ENCODE measurements at places on chromosomes 12 and 14.

DNA sequence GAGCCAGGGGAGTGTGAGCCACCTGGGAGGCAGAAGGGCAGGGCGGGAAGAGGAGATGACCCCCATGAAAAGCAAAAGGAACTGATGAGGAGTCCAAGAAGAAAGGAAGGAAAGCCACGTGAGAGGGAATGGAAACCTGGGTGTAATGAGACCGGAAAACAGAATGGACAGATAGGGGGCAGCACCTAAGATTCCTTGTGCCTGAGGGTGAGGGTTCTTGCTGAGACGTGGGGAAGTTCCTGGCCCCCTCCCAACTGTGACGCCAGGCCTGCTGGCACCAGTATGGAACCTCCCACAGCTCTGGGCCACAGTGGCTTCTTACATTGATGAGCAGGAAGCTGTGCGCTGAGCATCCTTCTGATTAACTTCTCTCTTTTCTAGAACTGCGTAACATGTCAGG is 30.8 kb downstream of the TTC7B start:
- no peaks in the 10 kb centered on the region for H3K4me1 ChIP-seq
- ATAC-seq: no peak
- no peak overlapping the region for H3K27ac ChIP-seq
- H3K4me3 ChIP-seq: no peak overlapping the region
- no peaks in the 10 kb centered on the region for H3K36me3 ChIP-seq
- no peaks in the 10 kb centered on the region for H3K27me3 ChIP-seq

GRCh38 chr12:106910202-106910601 is 45.5 kb upstream of the TMEM263 start:
- H3K36me3 ChIP-seq: no peaks in the 10 kb centered on the region
- ATAC-seq: peak; percentile 10

GRCh38 chr12:66899588-66899987 is 220.7 kb upstream of the GRIP1 start:
- no peak overlapping the region for H3K27ac ChIP-seq
- ATAC-seq: peak; percentile 52
- peaks cover 3% of the 10 kb centered on the region for H3K27me3 ChIP-seq
- H3K36me3 ChIP-seq: no peaks in the 10 kb centered on the region
- no peaks in the 10 kb centered on the region for H3K4me1 ChIP-seq

- no peaks in the 10 kb centered on the region for H3K36me3 ChIP-seq
- no peak for ATAC-seq
- peaks cover 7% of the 10 kb centered on the region for H3K27me3 ChIP-seq
- H3K4me3 ChIP-seq: no peak overlapping the region
- H3K4me1 ChIP-seq: no peaks in the 10 kb centered on the region
Observed at GRCh38 chr14:93714605-93715004, 73.7 kb downstream of the PRIMA1 start.

DNA sequence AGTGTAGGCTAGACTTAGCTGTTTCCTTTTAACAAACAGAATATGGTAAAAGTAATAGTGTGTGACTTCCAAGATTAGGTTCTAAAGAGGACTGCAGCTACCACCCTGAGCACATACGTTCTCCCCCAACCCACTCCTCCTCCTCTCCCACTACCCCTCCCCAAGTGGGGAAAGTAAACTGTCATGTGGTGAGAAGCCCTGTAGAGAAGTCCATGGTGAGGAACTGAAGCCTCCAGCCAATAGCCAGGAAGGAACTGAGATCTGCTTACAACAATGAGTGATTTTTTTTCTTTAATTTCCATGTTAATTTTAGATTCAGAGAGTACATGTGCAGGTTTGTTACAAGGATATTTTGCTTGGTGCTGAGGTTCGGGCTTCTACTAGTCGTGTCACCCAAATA is 57.0 kb upstream of the EGLN3 start:
- no peaks in the 10 kb centered on the region for H3K27me3 ChIP-seq
- peaks cover 10% of the 10 kb centered on the region for H3K36me3 ChIP-seq
- H3K4me3 ChIP-seq: no peak overlapping the region
- no peak for ATAC-seq
- H3K4me1 ChIP-seq: peaks cover 21% of the 10 kb centered on the region

DNA sequence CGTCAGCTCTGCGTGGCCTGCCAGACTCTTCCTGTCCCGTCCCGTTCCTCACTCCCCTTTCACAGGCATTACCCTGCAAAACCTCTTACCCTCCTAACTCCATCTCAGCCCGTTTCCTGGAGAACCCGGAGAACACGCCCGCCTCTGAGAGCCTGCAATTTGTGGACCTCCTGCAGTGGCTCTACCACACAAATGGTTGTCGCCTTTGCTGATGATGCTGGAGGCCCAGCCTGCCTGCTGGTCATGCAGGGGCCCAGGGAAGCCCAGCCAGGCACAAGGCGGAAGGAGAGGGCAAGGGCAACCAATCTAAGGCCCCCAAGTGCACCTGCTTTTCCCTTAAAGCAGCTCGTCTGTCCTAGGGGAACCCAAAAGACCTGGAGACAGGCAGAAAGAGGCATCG is 22.5 kb downstream of the RFLNA start:
- no peaks in the 10 kb centered on the region for H3K4me1 ChIP-seq
- H3K36me3 ChIP-seq: no peaks in the 10 kb centered on the region
- H3K27me3 ChIP-seq: no peaks in the 10 kb centered on the region
- H3K27ac ChIP-seq: no peak overlapping the region
- no peak for ATAC-seq

- no peaks in the 10 kb centered on the region for H3K4me1 ChIP-seq
- H3K4me3 ChIP-seq: no peak overlapping the region
- H3K27me3 ChIP-seq: no peaks in the 10 kb centered on the region
- ATAC-seq: no peak
Observed at GRCh38 chr14:25406818-25407217, 356.9 kb upstream of the STXBP6 start.

DNA sequence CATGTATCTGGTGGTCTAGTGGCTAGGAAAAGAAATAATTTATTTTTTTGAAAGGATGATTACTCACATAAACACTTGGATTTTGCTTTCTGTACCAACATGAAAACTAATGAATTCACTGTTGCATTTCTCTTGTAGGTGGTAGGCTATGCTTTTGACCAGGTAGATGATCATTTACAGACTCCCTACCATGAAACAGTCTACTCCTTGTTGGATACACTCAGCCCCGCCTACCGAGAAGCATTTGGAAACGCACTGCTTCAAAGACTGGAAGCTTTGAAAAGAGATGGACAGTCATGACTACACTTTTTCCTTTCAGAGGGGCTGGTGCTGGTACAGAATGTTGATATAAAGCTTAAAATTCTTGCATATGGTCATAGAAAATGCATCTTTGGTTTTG is 6.5 kb upstream of the AK7 start:
- ATAC-seq: no peak
- peaks cover 45% of the 10 kb centered on the region for H3K36me3 ChIP-seq
- H3K27me3 ChIP-seq: no peaks in the 10 kb centered on the region
- no peaks in the 10 kb centered on the region for H3K4me1 ChIP-seq
- no peak overlapping the region for H3K27ac ChIP-seq
- H3K4me3 ChIP-seq: no peak overlapping the region

DNA sequence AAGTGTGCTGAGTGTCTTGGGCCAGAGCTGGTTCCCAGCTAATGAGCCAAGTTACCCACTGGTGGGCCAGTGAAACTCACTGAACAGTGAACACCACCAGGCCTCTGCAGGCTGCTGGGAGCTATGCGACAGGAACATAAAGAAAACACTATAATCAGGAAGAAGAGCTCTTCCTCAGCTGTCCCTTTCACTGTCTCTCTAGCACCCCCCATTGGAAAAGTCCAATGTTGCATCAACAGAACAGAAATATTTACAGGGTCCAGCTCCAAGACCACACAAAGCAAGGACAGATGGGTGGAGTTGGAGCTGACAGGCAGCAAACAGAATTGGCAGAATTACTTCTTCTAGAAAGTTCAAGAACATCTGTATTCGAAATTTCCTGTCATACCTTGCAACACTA is 903.6 kb upstream of the TMEM132C start:
- peaks cover 4% of the 10 kb centered on the region for H3K27me3 ChIP-seq
- no peaks in the 10 kb centered on the region for H3K4me1 ChIP-seq
- no peak overlapping the region for H3K4me3 ChIP-seq
- no peaks in the 10 kb centered on the region for H3K36me3 ChIP-seq

DNA sequence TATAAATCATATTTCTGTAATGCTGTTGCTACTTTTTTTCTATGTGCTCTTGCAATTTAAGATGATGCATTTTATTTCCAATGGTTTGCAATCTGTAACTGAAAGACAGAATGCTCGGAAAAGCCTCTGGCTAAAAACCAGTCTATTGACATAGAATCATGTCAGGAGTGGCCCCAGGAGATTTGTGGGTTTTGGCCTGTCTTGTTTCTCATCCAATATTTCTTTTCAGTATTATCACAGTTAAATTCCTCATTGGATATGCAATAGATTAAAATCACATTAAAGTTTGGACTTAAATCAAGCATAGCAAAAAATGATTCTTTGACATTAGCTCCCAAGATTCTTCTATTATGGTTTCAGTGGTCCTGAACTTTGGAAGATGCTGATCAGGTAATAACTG is 19.1 kb upstream of the SLC38A2 start:
- no peak overlapping the region for H3K27ac ChIP-seq
- ATAC-seq: no peak
- peaks cover 13% of the 10 kb centered on the region for H3K4me1 ChIP-seq
- H3K4me3 ChIP-seq: no peak overlapping the region
- no peaks in the 10 kb centered on the region for H3K36me3 ChIP-seq

DNA sequence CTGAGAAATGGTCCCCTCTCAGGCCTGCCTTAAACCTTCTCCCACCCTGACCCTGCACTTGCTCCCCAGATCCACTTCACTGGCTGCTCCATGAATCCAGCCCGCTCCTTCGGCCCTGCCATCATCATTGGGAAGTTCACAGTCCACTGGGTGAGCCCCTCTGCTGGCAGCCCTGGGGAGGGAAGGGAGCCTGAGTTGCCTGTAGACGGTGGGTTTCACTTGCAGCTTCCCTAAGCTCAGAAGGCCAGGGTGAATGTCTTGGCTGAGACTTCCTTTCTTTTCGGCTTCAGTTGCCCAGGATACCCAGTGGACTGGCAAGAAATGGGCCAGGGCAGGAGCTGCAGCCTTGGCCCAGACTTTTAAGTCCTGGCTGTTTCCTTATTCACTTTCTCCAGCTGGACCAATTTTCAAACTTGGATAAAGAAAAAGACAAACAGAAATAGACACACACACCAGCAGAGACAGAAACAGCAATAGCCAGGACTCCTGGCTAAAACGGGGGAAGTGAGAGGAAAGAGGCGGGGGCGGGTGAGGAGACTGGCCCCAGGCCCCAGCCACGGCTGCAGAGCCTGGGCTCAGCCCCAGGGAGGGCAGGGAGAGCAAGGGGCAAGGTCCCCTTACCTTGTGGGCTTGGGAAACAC is 2.0 kb downstream of the AQP6 start:
- H3K4me1 ChIP-seq: no peaks in the 10 kb centered on the region
- no peaks in the 10 kb centered on the region for H3K36me3 ChIP-seq
- ATAC-seq: no peak
- no peak overlapping the region for H3K27ac ChIP-seq
- H3K4me3 ChIP-seq: no peak overlapping the region

- no peaks in the 10 kb centered on the region for H3K4me1 ChIP-seq
- no peak overlapping the region for H3K27ac ChIP-seq
- ATAC-seq: no peak
- no peak overlapping the region for H3K4me3 ChIP-seq
- no peaks in the 10 kb centered on the region for H3K27me3 ChIP-seq
Observed at GRCh38 chr12:21806255-21806654, 31.7 kb upstream of the KCNJ8 start.

- H3K4me1 ChIP-seq: peaks cover 76% of the 10 kb centered on the region
- no peaks in the 10 kb centered on the region for H3K27me3 ChIP-seq
- peak overlapping the region; percentile 91 for H3K27ac ChIP-seq
- peak; percentile 63 for ATAC-seq
- no peaks in the 10 kb centered on the region for H3K36me3 ChIP-seq
- H3K4me3 ChIP-seq: peak overlapping the region; percentile 65
Observed at GRCh38 chr12:113088971-113089756, 32.6 kb downstream of the DTX1 start.

GRCh38 chr12:49121047-49121696 is 10.0 kb downstream of the TUBA1B start:
- H3K36me3 ChIP-seq: no peaks in the 10 kb centered on the region
- ATAC-seq: no peak
- no peak overlapping the region for H3K27ac ChIP-seq
- H3K4me3 ChIP-seq: no peak overlapping the region
- H3K27me3 ChIP-seq: no peaks in the 10 kb centered on the region
- H3K4me1 ChIP-seq: no peaks in the 10 kb centered on the region

GRCh38 chr12:71431991-71432390 is 7.6 kb upstream of the LGR5 start:
- H3K4me3 ChIP-seq: no peak overlapping the region
- no peaks in the 10 kb centered on the region for H3K4me1 ChIP-seq

- no peak overlapping the region for H3K4me3 ChIP-seq
- H3K27ac ChIP-seq: no peak overlapping the region
- peaks cover 4% of the 10 kb centered on the region for H3K27me3 ChIP-seq
Observed at GRCh38 chr12:28021704-28022103, 49.2 kb upstream of the PTHLH start.

DNA sequence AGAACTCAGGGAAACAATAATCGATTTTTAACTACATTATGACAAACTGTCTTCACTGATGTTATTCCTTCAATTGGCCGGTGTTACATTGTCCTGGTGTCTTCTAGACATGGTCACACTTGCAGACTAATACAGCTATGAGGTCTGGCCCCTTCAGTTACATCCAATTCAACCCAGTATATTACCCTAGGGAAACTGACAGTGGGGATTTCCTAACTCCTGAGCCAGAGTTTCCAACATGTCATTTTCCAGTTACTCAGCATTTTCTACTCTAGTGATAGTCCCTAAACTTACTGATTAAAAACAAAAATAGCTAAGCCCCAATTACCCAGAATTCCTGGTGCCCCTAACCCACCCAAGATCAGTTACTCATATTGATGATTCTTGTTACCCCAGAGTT is 21.1 kb downstream of the IFNG start:
- peak overlapping the region; percentile 59 for H3K4me3 ChIP-seq
- H3K4me1 ChIP-seq: peaks cover 36% of the 10 kb centered on the region

- no peaks in the 10 kb centered on the region for H3K36me3 ChIP-seq
- H3K4me1 ChIP-seq: no peaks in the 10 kb centered on the region
- ATAC-seq: no peak
- no peak overlapping the region for H3K27ac ChIP-seq
- H3K27me3 ChIP-seq: no peaks in the 10 kb centered on the region
- no peak overlapping the region for H3K4me3 ChIP-seq
Observed at GRCh38 chr14:92933481-92933880, 10.5 kb downstream of the CHGA start.

DNA sequence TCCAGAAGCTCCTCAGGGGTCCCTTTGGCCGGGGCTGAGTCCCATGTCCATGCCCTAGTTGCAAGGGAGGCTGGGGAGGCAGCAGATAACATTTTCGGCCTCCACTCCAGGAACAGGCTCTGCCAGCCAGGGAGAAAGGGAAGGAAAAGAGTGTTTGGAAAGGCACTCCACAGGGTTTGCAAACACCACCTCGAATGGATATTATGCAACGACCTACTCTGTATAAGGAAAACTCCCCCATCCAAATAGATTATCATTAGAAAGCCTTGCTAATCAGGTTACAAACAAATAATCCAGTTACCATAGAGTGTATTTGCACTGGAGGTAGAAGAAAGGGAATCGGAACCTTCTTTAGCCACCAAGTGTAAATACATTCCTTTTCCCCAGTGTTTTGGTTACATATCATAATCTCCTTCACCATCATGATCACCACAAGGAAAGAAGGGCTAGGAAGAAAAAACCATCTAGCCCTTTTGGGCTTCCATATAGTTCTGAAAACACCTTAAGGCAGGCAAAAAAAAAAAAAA is 40.4 kb downstream of the TMCC3 start:
- ATAC-seq: no peak
- peaks cover 9% of the 10 kb centered on the region for H3K27me3 ChIP-seq
- H3K4me1 ChIP-seq: no peaks in the 10 kb centered on the region
- H3K4me3 ChIP-seq: no peak overlapping the region

Measured in activated T-helper 17 cell treated with anti-CD3 and anti-CD28 coated beads, Interleukin-2, amount 50 U/mL, for 72 hours (primary cell).